Stimulated activated CD4-positive, alpha-beta T cell treated with anti-CD3 and anti-CD28 coated beads, Interleukin-1b, Interleukin-23, amount 100 ng/mL, for 1 hour (primary cell): ENCODE measurements at places on chromosomes 3 and 15.
A peak's percentile ranks its signal among the peaks of the same experiment; 100 is the strongest.

DNA sequence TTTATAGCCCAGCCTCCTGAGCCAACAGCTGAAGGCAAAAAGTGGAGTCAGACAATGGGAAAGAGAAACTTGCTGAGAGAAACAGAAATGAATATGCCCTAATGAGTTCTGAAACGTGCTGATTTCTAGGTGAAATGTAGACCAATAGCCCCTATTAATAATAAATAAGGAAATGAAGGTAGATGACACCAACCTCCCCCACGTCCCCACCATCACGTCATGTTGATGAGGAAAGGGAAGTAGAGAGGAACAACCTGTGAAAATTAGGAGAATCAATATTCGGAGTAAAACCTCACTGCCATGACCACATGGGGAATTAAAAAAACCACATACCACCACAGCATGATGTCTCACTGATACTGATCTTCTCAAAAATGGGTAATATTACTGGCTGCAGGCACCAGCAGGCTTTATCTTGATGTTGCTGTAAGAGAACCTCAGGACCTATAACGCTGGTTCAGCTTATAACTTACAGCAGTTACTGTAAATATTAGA, 64.0 kb downstream of the KAT2B start:
- peak; percentile 12 for DNase-seq

GRCh38 chr3:58566398-58567250, 10.6 kb downstream of the FAM107A start:
- no peak for DNase-seq

GRCh38 chr3:12990781-12991480, 82.3 kb downstream of the IQSEC1 start:
- DNase-seq = no peak

- DNase-seq = no peak
Measured at GRCh38 chr3:191770541-191770940, 309.6 kb downstream of the PYDC2 start.

DNA sequence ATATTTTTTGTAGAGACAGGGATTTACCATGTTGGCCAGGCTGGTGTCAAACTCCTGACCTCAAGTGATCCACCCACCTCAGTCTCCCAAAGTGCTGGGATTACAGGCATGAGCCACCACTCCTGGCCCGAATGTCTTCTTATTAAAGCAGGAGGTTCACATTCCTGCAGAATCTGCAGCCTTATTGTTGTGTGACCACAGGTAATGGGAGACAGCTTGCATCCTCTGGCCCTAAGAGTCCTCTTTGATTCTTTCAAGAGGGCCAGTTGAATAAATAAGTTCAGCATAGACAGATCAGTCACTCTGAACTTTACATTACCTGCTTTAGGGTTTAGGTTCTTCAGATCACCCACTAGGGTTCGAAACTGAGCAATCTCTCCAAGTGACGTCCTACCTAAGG, 172.9 kb upstream of the TOPAZ1 start:
- no peak for DNase-seq

GRCh38 chr3:141050576-141051442, at the start of gene SPSB4:
Gene SPSB4 (plus strand): TSS chr3:141051347. CDS start chr3:141066105, 14,758 bp downstream.
- no peak for DNase-seq

- DNase-seq = no peak
Measured at GRCh38 chr3:41362638-41363559, 163.6 kb downstream of the CTNNB1 start.

GRCh38 chr15:31245756-31246155, 80.9 kb upstream of the KLF13 start:
- DNase-seq = no peak

GRCh38 chr3:127033786-127034185, 50.9 kb downstream of the PLXNA1 start:
- DNase-seq = no peak

- no peak for DNase-seq
Measured at GRCh38 chr3:155889952-155890351, 19.5 kb downstream of the GMPS start.

GRCh38 chr3:42503251-42503924, 945 bp downstream of the VIPR1 start:
- no peak for DNase-seq

GRCh38 chr15:64105113-64105704, 9.4 kb downstream of the SNX1 start:
- no peak for DNase-seq

GRCh38 chr15:93855181-93855826, 376.1 kb upstream of the MCTP2 start:
- no peak for DNase-seq

DNA sequence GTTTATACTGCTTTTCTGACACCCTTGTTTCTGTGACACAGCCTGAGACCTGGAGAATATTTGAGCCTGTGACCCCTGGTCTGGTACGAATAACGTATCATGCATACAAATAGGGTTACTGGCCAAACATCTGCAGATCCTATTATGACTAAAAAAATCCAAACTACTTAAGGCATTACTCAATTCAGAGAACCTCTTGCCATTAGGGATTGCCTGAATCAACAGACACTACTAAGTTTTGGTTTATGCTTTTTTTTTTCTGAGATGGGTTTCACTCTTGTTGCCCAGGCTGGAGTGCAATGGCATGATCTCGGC, 35.4 kb downstream of the OSBPL10 start:
- no peak for DNase-seq

DNA sequence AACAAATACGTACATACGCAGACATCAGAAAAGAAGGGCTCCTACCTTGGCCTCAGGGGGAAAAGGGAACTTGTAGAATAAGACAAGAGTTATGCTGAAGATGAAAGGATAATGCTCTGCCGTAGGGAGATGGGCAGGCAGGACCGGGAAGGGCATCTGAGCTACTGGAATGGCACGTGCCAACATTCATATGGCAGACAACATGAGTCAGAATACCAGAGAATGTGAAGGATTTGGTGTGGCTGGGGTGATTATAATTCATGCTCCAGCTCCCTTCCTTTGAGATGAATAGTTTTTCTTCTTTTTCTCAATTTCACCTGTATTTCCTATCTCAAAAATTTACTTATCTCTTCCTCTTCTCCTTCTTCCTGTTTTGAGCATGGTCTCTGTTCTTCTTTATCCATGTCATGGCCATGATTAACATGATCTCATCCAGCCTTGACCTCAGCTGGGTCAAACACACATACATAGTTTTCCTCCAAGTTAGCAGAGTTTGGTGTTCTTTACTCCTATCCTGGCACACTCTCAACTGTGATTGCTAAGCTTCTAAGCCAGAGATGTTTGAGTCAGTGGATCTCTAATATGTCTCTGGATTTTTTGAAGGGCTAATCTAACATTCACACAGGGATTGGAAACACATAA, 507.0 kb downstream of the FOXP1 start:
- no peak for DNase-seq

- no peak for DNase-seq
Measured at GRCh38 chr3:27963519-27963918, 241.4 kb upstream of the EOMES start.

GRCh38 chr3:99012051-99012450, 110.6 kb upstream of the DCBLD2 start:
- no peak for DNase-seq

DNA sequence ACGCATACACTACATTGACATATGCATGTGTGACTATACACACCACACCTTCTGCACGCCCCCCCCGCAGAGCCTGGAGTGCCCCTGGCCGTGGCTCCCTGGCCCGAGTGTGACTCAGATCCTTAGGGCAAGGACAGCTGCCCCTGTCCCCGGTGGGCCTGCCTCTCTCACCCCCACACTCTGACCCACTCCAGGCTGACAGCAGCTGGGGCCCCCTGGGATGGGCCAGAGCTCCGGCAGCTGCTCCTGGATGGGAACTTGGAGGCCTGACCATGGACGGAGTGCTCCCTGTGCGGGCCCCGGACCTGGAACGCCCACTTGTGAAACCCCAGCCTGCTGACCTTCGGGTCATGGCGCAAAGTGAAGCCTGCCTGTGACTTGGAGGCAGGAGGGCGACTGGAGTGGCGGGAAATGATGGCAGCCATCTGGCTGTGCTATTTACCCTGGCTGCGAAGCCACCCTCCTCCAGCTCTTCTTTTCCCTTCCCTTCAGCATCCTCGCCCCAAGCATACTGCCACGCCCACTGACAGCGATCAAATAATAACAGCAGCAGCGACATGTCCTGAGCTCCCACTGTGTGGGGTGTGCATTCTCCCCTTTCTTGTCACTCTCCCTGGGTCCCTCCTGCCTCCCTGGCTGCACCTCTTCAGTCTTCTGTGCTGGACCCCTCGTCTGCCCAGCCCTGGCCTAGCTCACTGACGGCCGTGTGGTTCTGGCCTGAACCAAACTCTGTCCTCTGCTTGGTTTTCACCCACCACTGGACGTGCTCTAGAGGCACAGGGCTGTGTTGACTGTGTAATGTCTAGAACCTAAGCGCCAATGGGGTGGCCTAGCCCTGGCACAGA, 90.7 kb upstream of the MEF2A start:
- DNase-seq = no peak

GRCh38 chr15:45855907-45856579, 221.2 kb downstream of the SQOR start:
- no peak for DNase-seq

- no peak for DNase-seq
Measured at GRCh38 chr3:31240466-31240865, 292.3 kb upstream of the STT3B start.

DNA sequence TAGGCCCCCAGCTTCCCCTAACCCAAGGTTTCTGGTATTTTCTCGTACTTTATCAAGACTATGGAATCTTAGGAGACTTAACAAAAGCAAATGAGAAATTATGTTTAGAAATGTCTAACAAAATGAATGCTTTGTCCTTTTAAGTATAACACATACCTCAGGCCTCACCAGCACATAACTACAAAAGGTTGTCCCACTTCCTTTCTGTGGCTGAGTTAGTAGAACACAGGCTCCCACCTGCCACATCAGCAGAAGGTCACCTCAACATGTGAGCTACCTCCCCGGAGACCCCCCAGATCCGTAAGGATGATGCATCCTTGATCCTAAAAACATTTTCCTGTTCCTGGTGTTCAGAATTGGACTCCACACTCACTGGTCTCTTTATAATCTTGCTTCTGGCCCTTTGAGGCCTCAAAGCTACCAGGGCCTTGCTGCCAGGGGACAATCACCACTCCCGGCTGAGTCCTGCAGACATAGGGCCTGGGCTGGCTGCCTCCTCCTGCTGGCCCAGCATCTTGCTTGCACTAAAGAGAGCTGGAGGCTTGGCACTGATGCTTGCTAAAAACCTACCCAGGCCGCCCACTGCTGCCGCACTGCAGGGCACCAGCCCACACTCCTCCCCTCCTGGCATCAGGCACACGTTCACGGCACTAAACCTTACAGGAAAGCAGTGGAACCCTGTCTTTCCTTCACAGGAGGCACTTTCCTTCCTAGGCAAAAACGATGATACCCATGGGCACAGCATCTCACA, 2.9 kb downstream of the CCRL2 start:
- DNase-seq = no peak

GRCh38 chr15:83178869-83179325, 28.7 kb downstream of the HDGFL3 start:
- no peak for DNase-seq
